Bronchial smooth muscle cell (primary cell): ENCODE measurements at places on chromosomes 7 and 10. TPM values are rescaled to one million over a fixed set of nuclear protein-coding genes. Genes with fewer than 3 reads are reported as not detected.

The AIFM2 gene
- total RNA-seq = 5.0 and 9.0 TPM in 2 replicates

The PDAP1 gene
- total RNA-seq = 29.8 and 31.1 TPM in 2 replicates

The ACHE gene
- total RNA-seq = under 0.01 and 0.17 TPM in 2 replicates

The DGKB gene
- total RNA-seq = under 0.01 TPM in 1 of 2 replicates, not detected in the other

The SIRT1 gene
- 10.4 and 11.0 TPM in 2 replicates for total RNA-seq

The ZKSCAN1 gene
- 35.5 and 51.7 TPM in 2 replicates for total RNA-seq

The SEMA3D gene
- total RNA-seq = 0.95 and 4.0 TPM in 2 replicates

The FAM25C gene
- total RNA-seq = not detected in 2 replicates

The CYP26C1 gene
- total RNA-seq = under 0.01 TPM in 2 replicates

The PIP gene
- not detected in 2 replicates for total RNA-seq

The FEZF1 gene
- total RNA-seq = not detected in 2 replicates

The LRRTM3 gene
- not detected in 2 replicates for total RNA-seq

The LEP gene
- not detected in 2 replicates for total RNA-seq

The EN2 gene
- under 0.01 TPM in 1 of 2 replicates, not detected in the other for total RNA-seq

The GPR37 gene
- total RNA-seq = 1.8 and 4.7 TPM in 2 replicates

The DPP6 gene
- under 0.01 TPM in 1 of 2 replicates, not detected in the other for total RNA-seq

The IQUB gene
- total RNA-seq = 0.63 and 0.69 TPM in 2 replicates

The PHYH gene
- total RNA-seq = 17.8 and 25.4 TPM in 2 replicates

The EBF3 gene
- 9.0 and 18.0 TPM in 2 replicates for total RNA-seq

The VSIR gene
- total RNA-seq = 19.2 and 61.0 TPM in 2 replicates

The EPHA1 gene
- 0.09 and 0.16 TPM in 2 replicates for total RNA-seq

The TAS2R5 gene
- 0.43 and 0.79 TPM in 2 replicates for total RNA-seq

The GDF10 gene
- 7.7 and 152 TPM in 2 replicates for total RNA-seq

The MBL2 gene
- total RNA-seq = not detected in 2 replicates

The SMURF1 gene
- 12.6 and 13.6 TPM in 2 replicates for total RNA-seq

The SPDYE1 gene
- under 0.01 TPM in 1 of 2 replicates, not detected in the other for total RNA-seq

The RSPH10B2 gene
- total RNA-seq = 0.32 and 1.0 TPM in 2 replicates
